Urinary bladder (tissue), 4 donors: ENCODE measurements at places on chromosomes 7 and 10.

DNA sequence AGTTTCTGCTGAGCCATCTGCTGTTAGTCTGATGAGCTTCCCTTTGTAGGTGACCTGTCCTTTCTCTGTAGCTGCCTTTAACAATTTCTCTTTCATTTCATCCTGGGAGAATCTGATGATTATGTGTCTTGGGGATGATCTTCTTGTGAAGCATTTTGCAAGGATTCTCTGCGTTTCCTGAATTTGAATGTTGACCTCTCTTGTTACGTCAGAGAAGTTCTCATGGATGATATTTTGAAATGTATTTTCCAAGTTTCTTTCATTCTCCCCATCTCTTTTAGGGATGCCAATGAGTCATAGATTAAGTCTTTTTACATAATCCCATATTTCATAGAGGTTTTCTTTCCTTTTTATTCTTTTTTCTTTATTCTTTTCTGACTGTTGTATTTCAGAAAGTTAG, 184.2 kb upstream of the BET1 start:
- no peak for DNase-seq

DNA sequence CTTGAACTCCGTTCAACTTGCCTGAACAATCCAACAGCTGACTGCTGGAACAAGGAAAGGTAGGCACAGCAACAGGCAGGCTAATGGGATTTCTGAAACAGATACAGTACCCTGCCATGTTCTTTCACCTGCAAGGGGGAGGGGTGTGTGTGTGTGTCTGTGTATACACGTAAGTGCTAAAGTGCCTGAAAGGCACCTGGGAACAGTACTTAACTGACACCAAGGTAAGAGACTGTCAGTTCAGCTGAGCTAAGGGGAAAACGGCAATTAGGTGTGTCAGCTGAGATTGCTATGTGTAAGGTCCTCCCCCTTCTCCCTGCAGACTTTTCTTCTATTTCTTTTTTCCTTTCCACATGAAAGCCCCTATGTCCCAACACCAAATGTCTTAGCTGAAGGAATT, 27.0 kb downstream of the NAMPT start:
- no peak for DNase-seq

GRCh38 chr10:3147117-3147820, 25.3 kb downstream of the PITRM1 start:
- no peak for DNase-seq

GRCh38 chr7:30146127-30146612, 11.4 kb downstream of the MTURN start:
- no peak for DNase-seq

DNA sequence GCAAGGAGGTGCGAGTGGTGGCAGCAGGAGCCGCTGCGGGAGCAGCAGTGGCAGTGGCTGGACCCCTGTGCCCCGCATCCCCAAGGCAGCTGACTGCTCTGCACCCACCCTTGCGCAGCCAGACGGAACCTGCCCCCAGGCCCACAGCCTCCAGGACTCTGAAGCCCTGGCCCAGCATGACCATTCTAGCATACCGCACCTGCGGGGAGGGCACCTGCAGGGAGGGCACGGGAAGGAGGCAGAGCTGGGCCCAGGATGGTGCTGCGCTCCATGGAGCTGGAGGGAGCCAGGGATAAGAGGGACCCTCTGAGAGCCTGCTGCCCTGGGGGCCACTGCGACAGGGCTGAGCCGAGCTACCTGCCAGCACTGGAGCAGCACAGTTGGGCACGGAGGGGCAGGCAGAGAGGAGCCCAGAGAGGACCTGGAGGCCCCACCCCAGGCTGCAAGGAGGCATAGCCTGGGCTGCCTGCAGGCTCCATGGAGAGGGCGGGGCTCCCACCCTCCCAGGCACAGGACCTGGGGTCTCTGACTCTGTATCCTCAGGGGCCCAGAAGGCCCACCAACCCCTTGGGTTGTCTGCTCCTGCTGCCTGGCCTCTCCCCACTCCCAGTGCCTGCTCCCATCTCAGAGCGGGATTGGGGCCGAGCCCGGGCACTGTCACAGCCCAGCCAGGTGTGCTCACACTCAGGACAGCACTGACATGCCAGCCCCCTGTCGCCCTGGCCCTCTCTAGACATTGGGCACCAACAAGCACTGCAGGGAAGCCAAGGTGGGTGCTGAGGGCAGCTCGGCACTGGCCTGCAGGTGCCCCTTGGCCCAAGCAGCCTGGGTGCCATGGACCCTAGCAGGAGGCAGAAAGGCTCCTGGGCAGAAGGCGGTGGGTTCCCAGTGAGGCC, 87.6 kb downstream of the HTR7 start:
- DNase-seq = no peak

GRCh38 chr7:96949766-96950165, 55.6 kb upstream of the DLX6 start:
- peak; percentile 3 for DNase-seq

- DNase-seq = peak; percentile 28
Measured at GRCh38 chr7:70829221-70830059, 302.5 kb upstream of the GALNT17 start.

DNA sequence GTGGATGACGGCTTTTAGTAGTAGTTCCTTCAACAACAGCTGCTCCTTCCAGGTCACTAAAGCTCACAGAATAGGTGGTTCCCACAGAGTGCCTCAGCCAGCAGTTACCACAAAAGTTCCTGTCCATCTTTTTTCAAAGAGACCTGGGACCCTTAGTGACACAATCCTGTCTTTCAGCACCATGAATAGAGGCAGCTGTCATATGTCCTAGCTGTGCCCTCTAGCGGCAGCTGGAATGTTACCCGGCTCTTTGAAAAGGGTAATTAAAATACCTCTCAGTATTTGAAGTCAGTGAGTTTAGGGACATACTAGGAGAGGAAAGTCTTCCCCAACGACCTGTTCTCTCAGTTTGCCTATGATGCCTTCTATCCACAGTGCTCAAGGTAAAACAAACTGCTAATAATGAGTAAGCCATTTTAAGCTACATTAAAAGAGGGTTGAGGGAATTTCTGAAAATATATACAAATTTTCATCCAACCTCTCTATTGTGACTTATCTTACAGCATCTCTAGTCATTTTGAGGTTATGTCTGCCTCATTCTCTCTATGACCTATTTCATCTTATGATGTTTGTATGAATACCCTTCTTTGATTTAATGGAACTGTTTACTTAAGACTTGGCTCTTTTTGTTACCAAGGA, 290.8 kb downstream of the NXPH1 start:
- no peak for DNase-seq

DNA sequence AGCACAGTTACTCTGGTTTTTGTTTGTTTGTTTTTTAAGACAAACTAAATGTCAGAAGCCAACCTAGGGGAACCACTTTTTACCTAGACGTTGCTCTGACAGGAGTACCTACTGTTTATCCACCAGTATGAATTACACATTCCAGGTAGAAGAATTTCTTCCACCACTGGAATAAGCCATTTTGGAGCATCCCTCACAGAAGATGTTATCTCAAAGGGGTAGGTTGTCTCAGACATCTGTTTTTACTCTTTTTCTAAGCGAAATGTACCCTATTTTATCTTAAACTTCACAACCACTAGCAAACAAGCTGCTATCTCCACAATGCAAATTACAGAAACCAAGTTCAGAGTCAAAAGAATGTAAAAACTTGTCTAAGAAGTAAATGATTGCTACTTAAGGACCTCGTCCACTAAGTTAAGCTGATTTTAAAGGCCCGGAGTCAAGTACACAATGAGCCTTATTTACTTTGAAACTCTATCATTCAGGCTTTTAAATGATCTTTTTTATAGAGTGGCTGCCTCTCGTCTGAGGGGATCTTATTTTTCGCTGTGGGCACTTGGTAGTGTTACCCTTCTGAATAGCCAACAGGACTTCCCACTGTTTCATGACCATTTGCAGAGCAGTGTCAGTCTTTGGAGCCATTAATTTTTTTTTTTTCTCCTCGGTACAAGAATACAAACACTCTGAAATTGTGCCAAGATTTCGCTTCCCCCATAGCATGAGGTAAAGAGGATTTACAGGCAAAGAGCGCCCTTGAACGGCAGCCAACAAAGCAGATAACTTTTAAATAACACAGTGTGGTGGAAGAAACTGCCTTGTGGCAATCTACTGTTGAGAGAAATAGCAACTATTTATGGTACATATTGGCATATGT, 15.7 kb upstream of the ARMC3 start:
- peak; percentile 81 for DNase-seq

GRCh38 chr7:7816084-7816483, 97.7 kb upstream of the RPA3 start:
- DNase-seq = no peak

- no peak for DNase-seq
Measured at GRCh38 chr10:82358486-82359099, 483.6 kb downstream of the NRG3 start.

- no peak for DNase-seq
Measured at GRCh38 chr10:70503776-70504175, 25.2 kb downstream of the PALD1 start.

DNA sequence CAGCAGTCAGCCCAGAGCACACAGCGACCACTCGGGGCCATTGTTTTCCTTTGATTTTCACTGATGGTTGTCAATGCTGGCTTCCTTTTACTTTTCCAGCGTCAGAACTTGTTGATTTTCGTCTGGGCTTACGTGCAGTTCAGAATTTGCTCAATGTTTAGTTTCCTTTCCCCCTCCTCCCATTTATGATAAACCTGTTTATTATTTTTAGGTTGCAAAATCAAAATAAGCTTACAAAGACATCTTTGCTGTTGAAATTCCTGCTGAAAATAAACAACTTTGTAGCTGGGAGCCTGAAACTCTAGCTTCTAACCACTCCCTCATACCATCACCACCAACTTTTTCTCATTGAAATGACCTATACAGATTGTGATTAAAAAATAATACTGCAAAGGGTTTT, 83.1 kb upstream of the LYZL1 start:
- DNase-seq = no peak
